Activated CD4-positive, alpha-beta memory T cell treated with anti-CD3 and anti-CD28 coated beads for 36 hours (primary cell): ENCODE measurements at places on chromosomes 5 and 9. TPM values are rescaled to one million over a fixed set of nuclear protein-coding genes. Genes with fewer than 3 reads are reported as not detected.

DNA sequence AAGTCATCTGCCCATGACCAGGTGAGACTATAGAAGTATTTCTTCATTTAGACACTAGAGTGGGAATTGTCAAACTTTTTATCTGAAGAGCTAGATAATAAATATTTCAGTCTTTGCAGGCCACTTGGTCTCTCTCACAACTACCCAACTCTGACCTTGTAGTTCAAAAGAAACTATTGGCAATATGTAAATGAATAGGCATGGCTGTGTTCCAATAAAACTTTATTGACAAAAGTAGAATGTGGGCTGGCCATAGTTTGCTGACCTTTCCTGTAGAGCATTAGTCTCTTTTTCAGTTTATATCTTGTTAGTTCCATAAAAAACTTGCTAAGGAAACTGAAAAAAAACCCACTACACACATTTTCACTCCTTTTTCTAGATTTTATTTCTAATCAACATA is 535.5 kb downstream of the PRR16 start:
- no peaks in the 10 kb centered on the region for H3K27me3 ChIP-seq
- DNase-seq = no peak
- H3K36me3 ChIP-seq = no peaks in the 10 kb centered on the region
- no peaks in the 10 kb centered on the region for H3K4me1 ChIP-seq
- H3K4me3 ChIP-seq = no peak overlapping the region

- no peak overlapping the region for H3K4me3 ChIP-seq
- no peak overlapping the region for H3K27ac ChIP-seq
- H3K4me1 ChIP-seq = no peaks in the 10 kb centered on the region
- H3K36me3 ChIP-seq = no peaks in the 10 kb centered on the region
- no peaks in the 10 kb centered on the region for H3K27me3 ChIP-seq
- DNase-seq = no peak
These were observed 120.6 kb downstream of the DAB2IP start for GRCh38 chr9:121771851-121772599.

Gene ASS1
- total RNA-seq = 6.3 TPM

Gene NEUROG1
- total RNA-seq = not detected

- no peaks in the 10 kb centered on the region for H3K36me3 ChIP-seq
- DNase-seq = no peak
- no peak overlapping the region for H3K4me3 ChIP-seq
- peaks cover 3% of the 10 kb centered on the region for H3K27me3 ChIP-seq
- no peak overlapping the region for H3K27ac ChIP-seq
These were observed 11.7 kb upstream of the SH3PXD2B start for GRCh38 chr5:172466062-172466461.

DNA sequence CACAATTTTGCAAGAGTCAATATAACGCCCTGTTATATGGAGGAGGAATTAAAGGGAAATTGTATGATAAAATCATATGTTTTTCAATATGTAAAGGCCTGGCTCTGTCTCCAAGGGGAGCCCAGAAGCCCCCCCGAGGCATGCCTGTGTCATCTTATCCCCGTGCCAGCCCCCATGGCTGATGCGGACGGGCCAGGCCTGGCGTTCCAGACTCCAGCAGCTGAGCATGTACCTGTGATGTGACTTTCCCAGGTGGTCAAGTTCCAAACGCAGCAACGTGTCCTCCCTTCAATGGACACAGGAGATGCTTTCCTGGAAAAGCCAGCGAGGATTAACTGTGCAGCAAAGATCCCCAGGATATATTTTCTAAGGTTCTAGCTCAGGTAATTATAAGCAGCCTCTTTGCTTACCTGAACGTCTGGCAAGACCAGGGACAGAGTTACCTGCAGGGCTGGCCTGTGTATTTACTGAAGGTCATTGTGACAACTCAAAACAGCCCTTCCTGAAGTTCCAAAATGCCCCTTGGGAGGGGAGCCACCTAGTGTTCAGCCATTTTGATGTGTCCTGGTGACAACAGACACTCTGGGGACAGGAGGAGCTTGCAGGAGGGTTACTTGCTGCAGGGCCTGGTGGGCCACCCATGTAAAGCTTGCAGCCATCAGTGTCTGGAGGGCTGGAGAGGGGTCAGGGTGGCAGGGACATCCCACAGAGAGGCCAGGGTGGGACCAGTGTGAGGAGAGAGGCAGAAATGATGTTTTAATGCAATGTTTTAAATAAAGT is 53.3 kb upstream of the RNU6ATAC start:
- no peak overlapping the region for H3K4me3 ChIP-seq
- no peaks in the 10 kb centered on the region for H3K36me3 ChIP-seq
- no peaks in the 10 kb centered on the region for H3K27me3 ChIP-seq

GRCh38 chr5:144273232-144274027 is 102.8 kb downstream of the KCTD16 start:
- H3K27me3 ChIP-seq = peaks cover 6% of the 10 kb centered on the region
- no peak overlapping the region for H3K4me3 ChIP-seq
- H3K36me3 ChIP-seq = peaks cover 2% of the 10 kb centered on the region
- no peaks in the 10 kb centered on the region for H3K4me1 ChIP-seq
- DNase-seq = no peak

DNA sequence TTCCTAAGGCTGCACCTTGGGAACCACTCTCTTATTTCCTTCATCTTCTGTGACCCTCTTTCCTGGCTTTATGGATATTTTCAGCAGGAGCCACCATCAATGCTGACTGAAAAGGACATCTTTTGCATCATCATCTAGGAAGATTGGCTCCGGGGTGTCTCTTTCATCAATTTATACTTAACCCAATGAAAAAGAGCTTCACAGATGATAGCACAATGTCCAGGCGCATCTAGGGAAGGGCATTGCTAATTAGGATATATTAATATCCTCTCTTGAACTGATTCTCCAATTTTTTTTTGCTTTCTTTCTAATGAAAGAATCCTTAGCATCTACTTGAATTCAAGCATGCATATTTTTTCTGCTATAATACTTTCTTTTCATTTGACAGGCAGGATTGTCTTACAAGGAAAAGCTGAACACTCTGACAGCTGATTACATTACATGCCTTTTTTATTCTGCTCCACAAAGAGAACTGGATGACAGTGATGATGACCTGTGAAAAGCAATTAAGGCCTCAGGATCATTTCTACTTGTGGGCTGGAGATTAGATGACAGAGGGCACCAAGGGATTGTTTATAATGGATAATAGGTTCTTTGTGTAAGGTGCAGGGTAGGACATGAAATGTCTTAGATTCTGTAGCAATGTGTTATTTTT is 60.2 kb downstream of the PCSK1 start:
- H3K4me3 ChIP-seq = no peak overlapping the region
- H3K27me3 ChIP-seq = peaks cover 7% of the 10 kb centered on the region
- H3K36me3 ChIP-seq = no peaks in the 10 kb centered on the region
- H3K4me1 ChIP-seq = peaks cover 7% of the 10 kb centered on the region
- no peak overlapping the region for H3K27ac ChIP-seq

DNA sequence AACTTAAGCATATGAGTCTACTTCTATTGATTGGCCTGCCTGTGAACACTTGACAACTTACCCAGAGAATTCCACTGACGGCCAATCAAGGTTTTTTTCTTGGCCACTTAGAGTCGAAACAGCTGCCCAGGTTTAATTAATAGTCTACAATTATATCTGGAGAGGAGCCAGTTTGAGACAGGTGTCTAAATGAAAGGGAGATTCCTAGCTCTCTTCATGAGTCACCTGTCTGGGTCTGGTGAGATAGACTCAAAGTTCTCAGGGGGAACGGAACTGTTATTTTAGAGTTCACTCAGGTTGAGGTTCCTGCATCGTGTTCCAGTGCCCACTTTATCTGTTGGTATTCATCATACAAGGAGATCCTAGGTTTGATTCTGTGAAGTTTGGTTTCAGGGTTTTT is 111.0 kb downstream of the CD180 start:
- H3K4me1 ChIP-seq = peaks cover 15% of the 10 kb centered on the region
- H3K27me3 ChIP-seq = no peaks in the 10 kb centered on the region
- no peak overlapping the region for H3K4me3 ChIP-seq

DNA sequence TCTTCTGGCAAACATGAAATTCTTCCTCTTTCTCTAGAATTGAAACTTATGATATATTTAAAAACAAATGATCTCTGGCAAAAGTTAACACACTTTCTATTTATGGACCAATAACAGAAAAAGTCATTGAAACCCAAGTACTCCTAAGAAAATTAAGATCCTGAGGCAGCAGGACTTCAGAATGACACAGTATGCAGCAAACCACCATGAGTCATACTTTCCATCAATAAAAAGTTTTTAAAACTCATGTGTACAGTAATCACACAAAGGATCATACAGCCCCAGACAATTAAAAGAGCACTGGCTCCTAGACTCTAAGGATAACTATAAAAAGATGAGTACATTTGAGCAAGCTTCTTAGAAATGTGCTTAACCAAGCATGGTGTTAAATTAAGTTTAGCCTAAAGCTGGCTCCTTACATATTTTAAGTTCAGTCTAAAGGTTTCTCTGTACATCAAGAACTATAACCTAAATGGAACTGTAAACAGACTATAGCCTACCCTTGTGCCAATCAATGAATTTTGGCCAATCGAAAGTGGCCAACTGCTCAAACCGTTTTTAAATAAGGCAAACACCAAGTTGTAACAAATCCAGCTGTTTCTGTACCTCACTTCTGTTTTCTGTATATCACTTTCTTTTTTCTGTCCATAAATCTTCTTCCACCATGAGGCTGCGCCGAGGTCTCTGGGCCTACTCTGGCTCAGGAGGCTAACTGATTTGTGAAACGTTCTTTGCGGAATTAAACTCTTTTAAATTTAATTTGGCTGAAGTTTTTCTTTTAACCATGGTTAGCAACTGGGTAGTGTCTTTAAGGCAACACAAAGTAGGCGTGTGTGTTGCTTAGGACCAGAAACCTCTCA is 232.1 kb upstream of the PIK3R1 start:
- H3K36me3 ChIP-seq = no peaks in the 10 kb centered on the region
- no peak overlapping the region for H3K4me3 ChIP-seq
- H3K27me3 ChIP-seq = no peaks in the 10 kb centered on the region
- DNase-seq = no peak

- no peaks in the 10 kb centered on the region for H3K27me3 ChIP-seq
- DNase-seq = no peak
- no peak overlapping the region for H3K4me3 ChIP-seq
- H3K36me3 ChIP-seq = peaks cover 2% of the 10 kb centered on the region
- H3K4me1 ChIP-seq = no peaks in the 10 kb centered on the region
- H3K27ac ChIP-seq = no peak overlapping the region
These were observed 232.5 kb downstream of the PJA2 start for GRCh38 chr5:109177227-109177626.

Gene LRRC19
- total RNA-seq = not detected

Gene TNFSF15
- total RNA-seq = 0.14 TPM

- H3K4me3 ChIP-seq = no peak overlapping the region
- H3K36me3 ChIP-seq = no peaks in the 10 kb centered on the region
- H3K4me1 ChIP-seq = peaks cover 43% of the 10 kb centered on the region
- H3K27ac ChIP-seq = no peak overlapping the region
These were observed 128.9 kb upstream of the IL12B start for GRCh38 chr5:159459132-159459627.

GRCh38 chr9:81819859-81820546 is 108.2 kb upstream of the SPATA31D4 start:
- peaks cover 3% of the 10 kb centered on the region for H3K4me1 ChIP-seq
- H3K4me3 ChIP-seq = no peak overlapping the region
- DNase-seq = no peak
- H3K36me3 ChIP-seq = no peaks in the 10 kb centered on the region

Gene CTNND2
- total RNA-seq = not detected
